ENCODE measurements at places on chromosomes 1 and 21.

- peak; percentile 16 for ATAC-seq
These were observed 48.0 kb upstream of the B3GALNT2 start for GRCh38 chr1:235552146-235552716.

DNA sequence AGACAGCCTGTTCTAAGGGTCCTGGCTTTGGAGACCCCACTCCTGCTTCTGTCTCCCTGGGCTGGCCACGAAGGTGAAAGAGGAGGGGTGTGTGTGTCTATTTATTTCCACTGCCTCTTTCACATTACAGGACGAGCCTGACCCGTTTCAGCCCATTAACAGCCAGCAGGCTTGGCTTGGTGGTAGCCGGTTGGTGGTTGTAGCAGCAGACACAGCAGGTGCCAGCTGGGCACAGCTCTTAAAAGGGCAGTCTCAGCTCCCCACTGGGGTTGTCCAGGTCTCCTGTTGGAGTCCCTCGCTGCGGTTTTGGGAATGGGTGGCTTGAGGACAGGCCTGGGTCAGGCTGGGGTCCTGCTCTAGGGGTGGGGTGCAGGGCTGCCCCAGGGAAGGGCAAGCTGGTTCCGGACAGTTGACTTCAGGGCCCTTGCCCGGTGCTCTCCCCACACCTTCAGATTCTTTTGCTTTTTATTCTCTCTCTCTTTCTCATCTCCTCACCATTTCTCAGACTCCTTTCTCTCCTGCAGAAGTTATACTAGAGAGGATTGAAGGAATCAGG lies 84.6 kb downstream of the ACTL8 start:
- no peak for ATAC-seq

GRCh38 chr1:14901371-14901954 lies 252.1 kb upstream of the TMEM51 start:
- ATAC-seq, result no peak

DNA sequence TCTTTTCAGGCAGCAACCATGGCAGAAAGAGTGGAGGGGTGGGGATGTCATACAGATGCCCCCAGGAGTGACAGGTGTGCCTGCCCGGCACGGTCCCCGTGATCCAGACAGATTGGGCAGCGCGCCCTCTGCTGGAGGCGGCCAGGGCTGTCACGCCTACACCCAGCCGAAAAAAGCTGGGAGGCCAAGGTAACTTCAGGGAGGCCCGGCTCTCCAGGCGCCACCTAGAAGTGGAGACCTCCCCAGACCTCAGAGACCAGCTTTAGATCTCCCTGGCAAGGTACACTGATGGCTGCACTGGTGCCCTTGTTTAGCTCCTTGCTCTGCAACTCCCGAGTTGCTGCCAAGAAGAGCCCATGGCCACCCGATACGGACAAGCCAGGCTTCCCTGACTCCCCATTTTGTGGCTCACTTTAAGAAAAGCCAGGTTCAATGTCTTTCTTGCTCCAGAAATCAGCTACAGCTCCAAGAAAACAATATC lies 6.6 kb downstream of the GOLT1A start:
- ATAC-seq, result peak; percentile 98

DNA sequence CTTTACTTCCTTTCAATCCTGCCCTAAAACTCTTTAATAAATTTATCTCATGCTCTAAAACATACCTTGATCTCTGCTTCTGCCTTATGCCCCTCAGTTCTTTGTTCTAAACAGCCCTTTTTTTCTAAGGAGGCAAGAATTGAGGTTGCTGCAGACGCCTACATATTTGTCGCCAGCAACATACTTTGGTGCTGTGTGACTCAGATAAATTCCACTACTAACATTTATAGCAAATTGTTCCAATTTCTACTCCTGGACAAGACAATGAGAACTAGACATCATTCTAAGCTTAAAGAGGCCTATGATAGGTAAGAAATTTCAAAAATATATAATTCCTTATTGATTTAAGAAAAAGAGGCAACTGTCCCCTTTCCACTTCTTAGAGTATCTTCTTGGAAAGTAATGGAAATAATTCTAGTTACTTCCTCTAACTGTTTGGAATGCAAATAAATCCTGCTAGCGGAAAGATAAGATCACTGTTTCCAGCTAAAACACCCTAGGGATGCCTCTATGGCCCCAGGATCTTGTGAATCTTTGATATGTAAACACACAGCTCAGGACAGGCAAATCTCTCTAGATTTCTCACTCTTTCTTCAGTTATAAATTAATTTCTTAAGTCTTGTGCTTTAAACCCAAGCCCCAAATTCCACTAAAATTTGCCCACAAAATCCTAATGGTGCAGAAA lies 869.1 kb downstream of the KCNT2 start:
- peak; percentile 74 for ATAC-seq

GRCh38 chr1:19439464-19440171 lies 45.7 kb downstream of the CAPZB start:
- peak; percentile 67 for ATAC-seq

GRCh38 chr1:114718661-114719423 lies 2.3 kb upstream of the NRAS start:
- no peak for ATAC-seq

DNA sequence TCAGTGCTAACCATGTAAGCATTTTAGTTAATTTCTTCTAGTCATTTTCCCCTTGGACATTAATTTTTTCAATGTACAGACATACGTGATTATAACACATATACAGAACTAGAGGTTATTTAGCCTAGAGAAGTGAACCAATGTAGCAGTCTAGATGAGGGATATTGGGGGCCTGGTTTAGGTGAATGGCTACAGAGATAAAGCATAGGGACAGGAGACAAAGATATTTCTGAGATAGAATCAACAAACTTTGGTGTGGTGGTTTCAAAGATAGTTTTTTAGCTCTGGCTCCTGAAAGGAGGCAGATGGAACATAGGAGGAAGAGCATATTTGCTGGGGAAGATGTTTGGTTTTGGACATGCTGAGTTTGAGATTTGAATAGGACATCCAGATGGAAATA lies 23.0 kb downstream of the RLF start:
- no peak for ATAC-seq

DNA sequence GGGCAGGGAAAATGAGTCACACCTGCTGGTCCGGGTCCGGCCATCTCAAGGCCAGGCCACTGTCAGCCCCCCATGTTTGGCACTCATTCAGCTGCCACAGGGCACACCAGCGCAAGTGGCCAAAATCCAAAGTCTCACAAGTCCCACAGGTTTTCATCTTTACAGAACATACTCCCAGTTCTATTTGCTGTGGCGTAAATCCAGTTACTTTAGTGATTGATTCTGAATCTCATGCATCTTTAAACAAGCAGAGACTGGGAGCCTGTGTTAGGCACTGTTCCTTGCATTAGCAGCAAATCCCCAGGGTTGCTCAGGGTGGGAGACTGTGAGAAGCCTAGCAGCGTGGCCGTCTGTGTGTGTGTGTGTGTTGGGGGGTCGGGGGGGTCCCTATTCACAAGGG lies 1.1 kb upstream of the SLC2A5 start:
- no peak for ATAC-seq

- no peak for ATAC-seq
These were observed 8.1 kb upstream of the RCC2 start for GRCh38 chr1:17447501-17447992.

DNA sequence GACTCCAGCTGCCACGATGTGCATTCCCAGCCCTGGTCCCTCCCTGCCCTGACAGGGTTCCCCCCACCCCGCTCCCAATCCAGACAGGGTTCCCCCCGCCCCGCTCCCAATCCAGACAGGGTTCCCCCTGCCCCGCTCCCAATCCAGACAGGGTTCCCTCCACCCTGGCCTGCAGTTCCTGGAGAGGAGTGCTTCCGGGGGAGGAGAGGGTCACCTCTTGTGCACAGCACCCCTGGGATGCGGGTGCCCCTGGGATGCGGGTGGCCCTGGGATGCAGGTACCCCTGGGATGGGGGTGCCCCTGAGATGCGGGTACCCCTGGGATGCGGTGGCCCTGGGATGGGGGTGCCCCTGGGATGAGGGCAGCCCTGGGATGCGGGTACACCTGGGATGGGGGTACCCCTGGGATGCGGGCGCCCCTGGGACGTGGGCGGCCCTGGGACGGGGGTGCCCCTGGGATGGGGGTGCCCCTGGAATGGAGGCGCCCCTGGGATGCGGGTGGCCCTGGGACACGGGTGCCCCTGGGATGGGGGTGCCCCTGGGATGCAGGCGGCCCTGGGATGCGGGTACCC lies 36.7 kb upstream of the SLC19A1 start:
- ATAC-seq, result no peak

DNA sequence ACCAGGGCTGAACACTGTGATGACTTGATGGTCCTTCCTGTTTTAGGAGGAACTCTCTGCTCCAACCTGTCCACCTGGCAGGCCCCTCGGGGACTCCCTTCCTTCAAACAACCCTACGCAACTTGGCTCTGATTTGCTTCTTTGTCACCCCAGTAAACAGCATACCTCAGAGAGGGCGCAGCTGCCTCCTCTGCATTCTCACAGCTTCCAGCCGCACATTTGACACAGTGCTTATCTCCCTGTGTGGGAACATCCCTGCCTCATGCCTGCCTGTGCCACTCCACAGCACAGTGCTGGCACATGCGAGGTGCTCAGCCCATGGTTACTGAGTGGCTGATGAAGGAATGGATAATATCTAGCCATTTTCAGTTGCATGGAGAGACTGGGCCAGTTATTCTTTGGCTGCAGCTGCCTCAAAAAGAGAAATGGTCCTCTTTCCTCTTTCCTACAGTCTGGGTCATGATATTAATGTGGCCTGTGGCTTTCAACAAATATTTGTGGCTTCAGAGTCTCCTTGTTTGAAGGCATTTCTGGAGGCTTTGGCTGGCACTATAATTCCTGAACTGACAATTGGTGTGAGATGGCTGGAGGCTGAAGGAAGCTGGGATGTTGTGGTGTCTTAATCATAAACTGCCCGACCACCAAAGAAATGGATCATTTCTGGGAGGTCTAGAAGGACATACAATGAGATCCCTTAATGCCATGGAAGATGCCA lies 77.9 kb downstream of the TENT5C start:
- peak; percentile 25 for ATAC-seq

DNA sequence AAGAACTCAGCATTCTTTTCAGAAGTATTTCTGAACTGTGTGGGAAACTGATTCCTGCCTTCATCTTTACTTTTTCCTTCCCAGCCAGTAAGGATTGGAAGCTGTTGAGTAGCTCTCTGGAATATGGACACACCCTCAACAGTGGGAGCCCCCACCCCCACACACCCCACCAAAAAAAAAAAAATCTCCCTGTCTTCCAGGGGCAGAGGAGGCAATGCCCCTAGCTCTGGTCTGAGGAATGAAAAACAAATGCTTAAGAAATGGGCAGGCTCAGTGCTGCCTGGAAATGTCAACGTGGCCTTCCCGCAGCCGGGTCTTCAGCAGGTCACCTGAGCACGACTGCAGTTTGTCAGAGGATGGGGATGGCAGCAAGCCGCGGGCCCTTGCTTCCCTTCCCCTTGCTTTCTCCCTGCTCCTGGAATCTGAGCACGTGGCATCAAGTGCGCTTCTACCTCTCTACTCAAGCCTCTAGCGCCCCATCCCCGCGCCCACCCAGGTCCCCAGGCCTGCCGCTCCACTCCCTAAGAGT lies 479 bp downstream of the RGS16 start:
- no peak for ATAC-seq
